Uterine smooth muscle cell (primary cell): ENCODE measurements at places on chromosomes 3 and 15. TPM values are rescaled to one million over a fixed set of nuclear protein-coding genes. Genes with fewer than 3 reads are reported as not detected.

The ANKUB1 gene
- not detected in 2 replicates for total RNA-seq

The PYDC2 gene
- not detected in 2 replicates for total RNA-seq

The CSTA gene
- total RNA-seq = 0.11 and 1.1 TPM in 2 replicates

The SCAMP5 gene
- total RNA-seq = 0.44 and 2.0 TPM in 2 replicates

The GOLGA6A gene
- under 0.01 TPM in 1 of 2 replicates, not detected in the other for total RNA-seq

The ECE2 gene
- under 0.01 TPM in 1 of 2 replicates, not detected in the other for total RNA-seq

The ALS2CL gene
- 1.4 and 1.9 TPM in 2 replicates for total RNA-seq

The GP9 gene
- not detected in 2 replicates for total RNA-seq

The A4GNT gene
- not detected in 2 replicates for total RNA-seq

The GPR62 gene
- 0.12 TPM in 1 of 2 replicates, not detected in the other for total RNA-seq

The ERC2 gene
- 0.55 and 0.75 TPM in 2 replicates for total RNA-seq

The CCR8 gene
- total RNA-seq = not detected in 2 replicates

The SLC9C1 gene
- total RNA-seq = 0.12 and 0.22 TPM in 2 replicates

The ZPLD1 gene
- total RNA-seq = 0.62 TPM in 1 of 2 replicates, not detected in the other

The RAB6B gene
- total RNA-seq = 0.22 and 0.37 TPM in 2 replicates

The GREM1 gene
- 94.3 and 684 TPM in 2 replicates for total RNA-seq

The DPPA2 gene
- total RNA-seq = not detected in 2 replicates

The RETNLB gene
- total RNA-seq = not detected in 2 replicates

The TM4SF1 gene
- 65.1 and 287 TPM in 2 replicates for total RNA-seq
